Endodermal cell (in vitro differentiated cells): ENCODE measurements at places on chromosomes 4 and X.

DNA sequence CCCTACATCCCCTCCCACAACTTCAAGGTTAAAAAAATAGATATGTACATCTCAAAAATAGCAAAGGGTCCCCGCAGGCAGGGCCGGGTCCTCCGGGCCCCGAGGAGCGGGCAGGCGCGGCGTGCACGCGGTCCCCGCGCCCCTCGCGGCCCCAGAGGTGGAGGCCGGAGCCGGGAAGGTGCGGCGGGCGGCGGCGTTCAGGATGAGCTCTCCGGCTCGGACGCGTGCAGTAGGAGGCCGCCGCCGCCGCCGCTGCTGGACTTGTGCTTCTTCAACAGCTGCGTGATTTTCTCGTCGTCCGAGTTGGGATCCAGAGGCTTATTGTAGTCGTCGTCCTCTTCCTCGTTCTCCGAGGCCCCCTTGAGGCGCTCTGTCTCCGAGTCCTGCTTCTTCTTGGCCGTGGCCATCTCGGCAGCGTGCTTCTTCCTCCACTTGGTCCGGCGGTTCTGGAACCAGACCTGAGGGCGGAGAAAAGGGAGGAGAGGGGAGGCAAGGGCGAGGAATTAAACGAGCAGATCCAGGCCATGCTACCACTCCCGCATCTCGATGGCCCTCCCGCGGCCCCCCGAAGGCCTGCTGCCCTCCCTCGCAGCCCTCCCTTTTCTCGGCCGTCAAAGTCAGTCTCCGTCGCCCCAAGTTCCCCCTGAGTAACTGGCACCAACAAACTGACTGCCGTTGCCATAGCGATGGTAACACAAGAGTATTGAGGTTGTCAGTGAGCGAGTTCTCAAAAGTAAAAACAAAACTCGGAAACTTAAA, 5.8 kb downstream of the NKX6-1 start:
- peak; percentile 88 for DNase-seq

GRCh38 chr4:41154010-41154813, 60.1 kb downstream of the APBB2 start:
- no peak for DNase-seq

DNA sequence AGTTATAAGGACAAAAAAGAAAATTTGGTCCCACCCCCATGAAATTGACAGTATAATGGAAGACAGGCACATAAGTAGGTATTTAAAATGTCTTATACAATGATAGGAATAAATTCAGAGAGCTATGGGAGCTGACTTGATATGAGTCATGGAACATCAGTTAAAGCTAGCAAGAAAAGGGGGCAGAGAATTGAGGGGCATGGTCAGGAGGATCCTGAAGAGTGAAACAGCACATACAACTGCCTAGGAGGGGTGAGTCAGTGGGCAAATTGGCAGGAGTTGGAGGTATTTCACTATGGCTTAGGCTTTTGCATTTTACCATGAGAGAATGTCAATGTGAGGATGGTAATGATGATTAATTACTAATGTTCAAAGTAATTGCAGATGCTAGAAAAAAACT, 95.4 kb upstream of the BANK1 start:
- DNase-seq, result no peak

- DNase-seq, result no peak
Observed at GRCh38 chr4:41784191-41784979, 35.9 kb upstream of the PHOX2B start.

DNA sequence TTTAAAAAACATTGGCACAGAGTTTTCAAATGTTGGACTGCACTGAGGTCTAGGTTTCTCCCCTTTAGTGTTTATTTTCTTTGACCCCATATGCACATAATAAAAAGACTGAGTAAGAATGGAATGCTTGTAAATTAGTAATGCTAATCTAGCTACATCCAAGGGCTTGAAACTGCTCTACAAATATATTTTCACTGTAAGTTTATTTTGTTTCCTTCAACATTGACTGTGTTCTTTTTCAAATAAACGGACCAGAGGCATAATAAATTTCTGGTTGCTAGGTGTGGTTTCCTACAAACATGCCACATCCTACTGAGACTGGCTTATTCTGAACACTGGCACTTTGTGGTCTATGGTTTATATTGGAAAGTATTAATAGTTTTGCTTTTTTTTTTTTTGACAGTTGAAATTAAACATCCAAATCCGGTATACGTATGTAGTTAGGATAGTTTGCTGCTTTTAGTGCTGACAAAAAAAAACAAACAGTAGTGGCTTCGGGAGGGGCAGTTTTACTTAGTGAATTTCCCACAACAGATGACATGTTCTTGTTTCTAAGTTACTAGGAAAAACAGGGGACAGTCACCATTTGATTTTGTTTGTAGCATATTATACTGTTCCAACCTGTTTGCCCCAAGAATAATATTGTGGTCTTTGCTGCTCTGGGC, 13.2 kb downstream of the CA5B start:
- DNase-seq, result no peak

- peak; percentile 60 for DNase-seq
Observed at GRCh38 chrX:145881175-145881995, 63.8 kb downstream of the SLITRK2 start.

DNA sequence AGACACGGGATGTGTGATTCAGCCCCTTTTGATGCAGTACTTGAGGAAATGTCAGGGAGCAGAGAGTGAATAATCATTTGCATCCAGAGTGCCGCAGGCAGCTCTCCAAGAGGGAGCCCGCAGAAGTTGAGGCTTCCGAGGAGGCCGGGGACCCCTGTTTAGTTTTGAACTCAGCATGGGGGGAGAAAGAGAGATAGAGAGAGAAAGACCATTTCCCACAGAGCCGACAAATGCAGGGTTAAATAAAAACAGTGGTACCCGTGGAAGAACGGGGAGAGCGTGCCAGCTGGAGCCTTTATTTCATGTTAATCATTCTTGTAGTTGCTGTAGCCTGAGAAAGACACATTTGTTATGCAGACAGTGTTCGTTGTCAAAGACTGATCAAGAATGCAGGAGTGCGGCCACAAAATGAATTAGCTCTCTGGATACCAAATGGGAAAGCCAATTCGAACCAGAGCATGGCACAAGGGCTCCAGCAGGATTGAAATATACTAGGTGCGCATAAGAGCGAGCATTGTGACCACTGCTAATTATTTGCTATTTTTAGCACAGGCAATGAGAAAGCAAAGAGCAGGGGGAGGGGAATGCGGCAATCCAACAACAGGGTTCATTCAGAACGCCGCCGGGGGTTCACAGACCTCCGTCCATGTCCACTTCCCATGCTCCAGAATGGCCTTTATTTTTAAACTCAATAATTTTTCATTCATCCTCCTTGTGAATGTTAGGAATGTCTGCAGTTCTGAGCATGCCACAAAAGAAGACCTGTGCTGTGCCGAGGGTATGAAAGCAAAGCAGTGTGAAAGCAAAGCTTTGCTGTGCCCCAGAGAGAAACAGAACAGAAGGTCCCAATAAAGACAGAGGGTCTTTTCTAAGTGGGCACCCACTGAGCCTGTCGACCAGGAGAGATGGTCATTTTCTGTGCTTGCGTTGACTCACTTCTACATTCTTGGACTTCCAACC, 243.9 kb upstream of the VCX3A start:
- peak; percentile 42 for DNase-seq

GRCh38 chrX:13198762-13199064, 121.1 kb downstream of the ATXN3L start:
- DNase-seq, result no peak

DNA sequence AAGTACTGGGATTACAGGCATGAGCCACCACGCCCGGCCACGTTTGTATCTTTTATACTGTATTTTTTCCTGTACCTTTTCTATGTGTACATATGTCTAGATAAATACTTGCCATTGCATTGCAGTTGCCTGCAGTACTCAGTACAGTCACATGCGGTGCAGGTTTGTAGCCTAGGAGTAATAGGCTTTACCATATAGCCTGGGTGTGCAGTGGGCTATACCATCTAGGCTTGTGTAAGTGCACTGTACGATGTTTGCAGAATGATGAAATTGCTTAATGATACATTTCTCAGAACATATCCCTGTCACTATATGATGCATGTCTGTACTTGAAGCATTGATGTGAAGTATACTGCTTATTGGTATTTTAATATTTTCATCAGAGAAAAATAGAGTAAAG, 115.4 kb upstream of the PUDP start:
- no peak for DNase-seq
